ENCODE measurements at places on chromosomes 13 and 19.

GRCh38 chr19:12723641-12724426 is at the start of gene TNPO2:
TNPO2 (minus strand) TSS chr19:12723932; CDS start chr19:12720977, 2,955 bp downstream.
- peak; percentile 60 for DNase-seq

DNA sequence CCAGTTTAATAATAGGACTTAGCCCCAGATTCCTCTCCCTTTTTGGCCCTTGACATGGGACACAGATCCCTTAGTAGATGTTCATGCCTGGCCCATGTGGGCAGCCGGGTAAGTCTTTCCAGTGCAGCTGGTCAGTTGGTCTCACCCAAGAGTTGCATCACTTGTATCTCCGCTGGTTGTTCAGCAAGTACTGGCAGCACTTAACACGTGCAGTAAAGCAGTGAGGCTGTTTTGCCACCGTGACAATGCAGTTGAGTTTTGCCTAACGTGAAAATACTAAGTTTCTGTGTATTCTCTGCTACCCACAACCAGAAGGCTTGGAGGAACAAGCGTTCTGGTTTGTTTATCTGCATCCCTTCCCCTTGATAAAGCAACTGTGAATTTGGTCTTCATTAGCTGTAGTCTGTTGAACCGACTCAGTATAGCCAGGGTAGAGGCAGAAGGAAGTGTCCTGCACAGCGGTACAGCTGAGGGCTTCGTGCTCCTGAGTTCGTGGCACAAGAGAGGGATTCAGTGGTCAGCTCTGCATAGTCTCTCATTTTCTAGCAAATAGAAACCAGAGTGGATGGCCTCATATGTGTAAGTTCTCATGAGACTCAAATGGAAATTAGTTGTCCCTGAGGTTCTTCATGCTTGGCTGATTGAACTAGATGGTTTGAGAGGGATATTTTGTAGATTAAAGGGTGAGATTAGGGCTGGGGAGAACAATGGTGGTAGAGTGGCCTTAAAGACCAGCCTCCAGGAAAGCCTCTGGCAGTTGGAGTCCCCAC is 50.3 kb downstream of the ARHGEF7 start:
- DNase-seq = no peak

GRCh38 chr13:99339736-99340397 is 32.7 kb upstream of the GPR183 start:
- no peak for DNase-seq

- DNase-seq = no peak
These were observed 2.2 kb downstream of the NDFIP2 start for GRCh38 chr13:79483086-79483706.

- DNase-seq = no peak
These were observed 30.3 kb downstream of the TDRD3 start for GRCh38 chr13:60427285-60427684.

DNA sequence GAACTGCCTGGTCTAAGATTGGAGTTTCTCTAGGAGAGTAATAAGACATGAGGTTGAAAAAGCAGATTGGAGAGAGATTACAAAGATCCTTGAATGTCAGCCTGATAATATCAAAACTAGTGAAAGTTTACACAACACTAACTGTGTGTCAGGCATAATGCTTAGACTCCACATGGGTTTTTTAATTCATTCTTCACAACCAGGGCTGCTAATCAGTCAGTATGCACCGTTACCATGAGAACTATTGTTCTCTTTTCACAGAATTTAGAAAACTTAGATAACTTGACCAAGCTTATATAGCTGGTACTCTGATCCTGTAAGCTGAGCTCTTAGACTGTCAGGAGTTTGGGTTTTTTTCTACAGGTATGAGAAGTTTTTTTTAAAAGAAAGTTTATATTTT is 46.6 kb upstream of the TSC22D1 start:
- no peak for DNase-seq

DNA sequence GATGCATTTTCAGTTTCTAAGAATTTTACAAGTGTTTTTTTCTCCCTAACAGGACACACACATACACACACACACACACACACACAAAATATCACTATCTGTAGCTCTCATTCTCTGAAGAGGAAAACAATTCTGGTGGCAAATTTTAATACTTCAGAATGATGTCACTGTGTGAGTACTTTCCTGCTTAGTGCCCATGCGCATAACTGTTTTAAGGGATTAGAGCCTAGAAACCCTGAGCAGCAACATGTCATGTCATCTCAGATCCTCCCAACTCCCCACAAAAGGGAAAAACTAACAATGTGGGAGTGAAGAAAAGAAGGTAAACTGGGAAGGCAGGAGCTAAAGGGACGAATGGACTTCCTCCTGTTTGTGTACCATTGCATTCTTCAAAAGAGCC is 401.2 kb downstream of the SPRY2 start:
- DNase-seq = no peak

DNA sequence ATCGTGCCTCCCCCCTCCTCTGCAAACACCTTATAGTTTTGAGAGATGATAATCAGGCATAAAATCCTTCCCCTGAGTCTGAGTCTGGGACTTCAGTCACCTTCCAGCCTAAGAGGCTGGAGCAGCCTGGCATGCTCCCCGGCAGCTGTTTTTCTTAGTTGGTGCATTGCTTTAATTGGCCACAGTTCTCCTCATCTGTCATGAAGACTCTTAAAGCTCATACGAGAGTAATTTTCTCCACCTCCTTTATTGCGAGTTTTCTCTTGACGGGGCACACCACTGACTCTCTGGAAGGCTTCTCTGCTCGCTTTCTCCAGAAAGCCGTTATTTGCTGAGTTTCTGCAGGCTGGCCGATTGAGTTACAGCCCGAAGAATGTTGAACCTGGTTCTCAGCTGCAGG is 310.5 kb downstream of the ATP8A2 start:
- no peak for DNase-seq

DNA sequence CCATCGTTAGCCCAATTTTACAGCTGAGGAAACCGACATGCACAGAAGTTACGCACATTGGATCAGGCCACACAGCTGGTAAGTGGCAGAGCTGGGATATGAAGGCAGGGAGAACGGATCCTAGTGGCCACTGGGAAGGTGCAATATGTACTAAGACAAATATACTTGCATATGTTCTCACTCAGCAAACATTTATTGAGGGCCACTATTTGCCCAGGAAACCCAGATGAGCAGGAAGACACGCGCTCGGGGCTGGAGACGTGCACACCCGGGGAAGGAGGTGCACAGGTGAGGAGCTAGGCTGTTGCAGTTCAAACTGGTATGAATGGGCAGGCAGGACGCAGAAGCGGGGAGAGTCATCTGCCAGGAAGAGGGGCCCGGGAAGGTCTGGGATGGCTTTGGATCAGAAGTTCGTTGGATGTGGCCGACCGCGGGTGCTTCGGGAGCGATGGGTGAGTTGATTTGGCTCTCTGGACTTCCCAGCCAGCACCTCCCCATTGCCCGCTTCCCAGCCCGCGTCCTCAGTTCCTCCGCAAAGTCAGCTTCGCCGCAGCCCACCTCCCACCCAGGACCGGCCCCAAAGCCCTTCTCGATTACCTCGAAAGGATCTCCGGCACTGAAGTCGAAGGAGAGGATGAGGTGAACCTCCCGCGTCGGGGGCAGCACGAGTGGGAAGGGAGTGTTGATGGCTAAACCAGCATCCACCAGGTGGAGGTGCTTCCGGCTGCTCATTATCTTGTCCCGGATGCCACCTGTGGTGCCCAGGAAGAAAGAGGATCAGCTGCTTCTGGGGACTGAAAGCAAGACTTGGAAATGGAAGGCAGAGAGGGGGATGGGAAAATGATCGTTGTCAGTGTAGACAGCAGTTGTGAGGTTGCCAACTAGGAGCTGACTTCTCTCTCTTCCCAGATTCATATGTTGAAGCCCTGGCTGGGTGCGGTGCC is 17.8 kb upstream of the CABP5 start:
- no peak for DNase-seq

- no peak for DNase-seq
These were observed 63.1 kb downstream of the COG3 start for GRCh38 chr13:45527699-45528462.

GRCh38 chr13:40087091-40088002 is 431.9 kb downstream of the COG6 start:
- no peak for DNase-seq

DNA sequence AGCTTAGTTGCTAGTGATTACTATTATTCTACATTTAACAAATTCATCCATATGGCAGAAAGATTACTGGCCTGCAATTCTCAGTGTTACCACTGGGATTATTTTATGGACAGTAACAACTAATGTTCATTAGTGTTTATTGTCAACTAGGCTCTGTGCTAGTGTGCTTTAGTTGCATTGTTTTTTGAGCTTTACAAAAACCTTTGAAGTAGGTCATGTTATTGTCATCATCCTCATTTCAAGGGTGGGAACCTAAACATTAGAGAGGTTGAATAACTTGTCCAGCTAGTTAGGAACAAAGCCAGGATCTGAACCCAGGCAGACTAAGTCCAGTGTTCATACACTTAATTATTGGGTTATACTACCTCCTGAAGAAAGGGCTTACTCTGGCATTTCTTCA is 27.8 kb upstream of the TDRD3 start:
- DNase-seq = peak; percentile 7

Measured in COLO829 (cell line).